Activated CD4-positive, alpha-beta T cell treated with anti-CD3 and anti-CD28 coated beads, Interleukin-2, amount 50 U/mL, for 1 hour (primary cell): ENCODE measurements at places on chromosomes 5 and 9.

DNA sequence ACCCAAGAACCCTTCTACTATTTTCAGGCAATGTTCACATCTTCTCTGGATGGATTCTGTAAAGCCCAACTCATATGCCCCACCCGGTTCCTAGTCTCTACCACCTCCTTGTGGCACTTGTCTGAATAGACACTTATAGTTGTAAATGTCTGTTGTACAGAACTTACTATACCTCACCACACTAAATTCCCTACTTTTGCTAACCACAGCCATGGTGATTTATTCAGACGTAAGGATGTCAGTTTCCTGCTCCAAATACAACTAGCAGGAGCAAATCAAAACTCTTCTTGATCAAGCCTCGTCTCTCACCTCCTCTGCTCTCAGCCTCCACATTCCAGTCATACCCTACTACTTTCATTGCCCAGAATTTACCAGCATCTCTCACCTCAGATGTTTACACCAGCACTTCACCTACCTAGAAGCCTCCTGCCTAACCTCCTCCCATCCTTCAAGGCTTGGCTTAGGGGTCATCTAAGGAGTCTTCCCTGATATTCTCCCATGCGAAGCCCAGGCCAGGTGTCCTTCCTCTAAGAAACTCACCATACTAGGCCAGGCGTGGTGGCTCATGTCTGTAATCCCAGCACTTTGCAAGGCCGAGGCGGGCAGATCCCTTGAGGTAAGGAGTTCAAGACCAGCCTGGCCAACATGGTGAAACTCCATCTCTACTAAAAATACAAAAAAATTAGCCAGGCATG is 75.5 kb downstream of the MAPKAP1 start:
- DNase-seq = no peak

- DNase-seq = no peak
Observed at GRCh38 chr5:124111886-124112285, 599.9 kb downstream of the CSNK1G3 start.

- peak; percentile 33 for DNase-seq
Observed at GRCh38 chr9:21434202-21435014, 5.8 kb upstream of the IFNA1 start.

- DNase-seq = no peak
Observed at GRCh38 chr9:130192382-130192999, 20.3 kb downstream of the NCS1 start.

GRCh38 chr9:24498632-24499031 is 47.1 kb downstream of the IZUMO3 start:
- no peak for DNase-seq

GRCh38 chr5:173498286-173498685 is 118.2 kb downstream of the BOD1 start:
- DNase-seq = no peak

GRCh38 chr9:127968042-127968441 is 12.7 kb downstream of the EEIG1 start:
- DNase-seq = no peak
